ENCODE measurements at places on chromosomes 2 and 18.
A peak's percentile ranks its signal among the peaks of the same experiment; 100 is the strongest.

DNA sequence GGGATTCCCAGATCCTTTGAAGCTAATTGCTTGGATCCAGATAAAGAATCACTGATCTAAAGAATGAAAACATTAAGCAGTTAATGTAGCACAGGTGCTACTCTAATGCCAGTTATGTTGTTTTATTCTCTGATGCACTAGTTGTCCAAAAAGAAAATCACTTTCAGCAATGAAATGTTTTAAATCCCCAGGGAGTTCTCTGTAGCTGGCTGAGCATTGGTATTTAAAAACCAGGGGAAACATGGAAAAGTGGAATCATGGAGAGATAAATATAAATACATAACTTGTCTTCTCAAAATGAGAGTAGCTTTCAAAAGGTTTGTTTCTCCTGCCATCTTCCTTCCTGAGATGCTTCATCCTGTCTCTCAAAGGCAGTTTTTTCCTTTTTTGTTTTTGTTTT lies 37.7 kb downstream of the CD302 start:
- no peak for DNase-seq

DNA sequence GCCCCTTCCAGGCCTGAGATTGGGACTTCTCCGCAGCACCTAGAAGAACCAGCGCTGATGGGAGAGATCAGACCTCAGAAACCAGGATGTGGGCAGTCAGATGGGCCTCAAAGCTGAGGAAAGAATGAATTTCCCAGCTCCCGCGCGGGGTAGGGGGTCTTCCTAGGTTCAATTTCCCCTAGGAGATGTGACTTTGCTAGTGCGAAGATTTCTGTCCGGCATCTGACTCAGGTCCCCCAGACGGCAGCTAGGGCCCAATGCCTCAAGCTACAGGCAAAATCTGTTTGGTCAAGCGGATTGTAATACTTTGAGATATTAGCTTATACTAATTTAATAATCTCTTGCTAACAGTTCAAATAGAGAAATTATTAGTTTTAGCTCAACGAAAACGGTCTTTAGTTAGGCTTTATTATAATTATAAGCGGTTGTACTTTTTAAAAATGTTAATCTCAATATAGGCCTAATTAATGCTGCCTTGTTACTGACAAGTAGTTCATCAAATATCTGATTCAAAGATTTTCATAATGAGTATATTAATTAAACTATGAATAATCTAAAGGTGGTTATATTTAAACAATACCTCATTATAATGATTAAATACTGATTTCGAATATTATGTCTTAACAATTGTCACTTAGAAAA lies 5.8 kb downstream of the DLX1 start:
- DNase-seq: no peak

DNA sequence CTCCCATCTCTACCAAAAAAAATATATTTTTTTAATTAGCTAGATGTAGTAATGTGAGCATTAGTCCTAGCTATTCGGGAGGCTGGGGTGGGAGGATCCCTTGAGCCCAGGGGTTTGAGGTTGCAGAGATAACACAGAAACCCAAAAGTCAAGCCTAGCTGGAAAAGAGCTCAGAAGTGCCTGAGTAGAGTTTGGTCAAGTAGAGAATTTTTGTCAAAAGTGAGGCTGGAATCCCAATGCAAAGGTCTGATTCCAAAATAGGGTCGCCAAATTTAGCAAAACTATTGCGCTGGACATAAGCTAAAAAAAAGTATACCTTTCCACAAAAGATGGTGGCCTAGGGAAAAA lies 15.5 kb upstream of the MSH6 start:
- no peak for DNase-seq

DNA sequence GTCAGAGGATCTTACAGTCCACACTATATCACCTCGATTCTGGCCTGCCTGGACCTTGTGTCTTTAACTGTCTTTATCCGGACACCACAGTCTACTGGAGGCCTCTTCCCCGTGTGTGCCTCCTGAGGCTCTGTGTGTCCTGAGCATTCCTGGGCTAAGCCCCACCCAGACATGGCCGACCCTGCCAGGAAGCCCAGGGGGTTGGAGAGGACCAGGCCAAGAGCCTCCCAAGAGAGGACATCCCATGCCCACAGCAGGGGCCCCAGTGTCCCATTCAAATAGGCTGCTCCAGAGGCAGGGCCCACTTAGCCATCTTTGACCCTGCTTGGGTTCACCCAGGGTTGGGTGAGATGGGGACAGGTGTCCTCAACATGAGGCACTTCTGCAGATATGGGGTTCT lies 84.7 kb upstream of the OTOS start:
- DNase-seq: no peak

DNA sequence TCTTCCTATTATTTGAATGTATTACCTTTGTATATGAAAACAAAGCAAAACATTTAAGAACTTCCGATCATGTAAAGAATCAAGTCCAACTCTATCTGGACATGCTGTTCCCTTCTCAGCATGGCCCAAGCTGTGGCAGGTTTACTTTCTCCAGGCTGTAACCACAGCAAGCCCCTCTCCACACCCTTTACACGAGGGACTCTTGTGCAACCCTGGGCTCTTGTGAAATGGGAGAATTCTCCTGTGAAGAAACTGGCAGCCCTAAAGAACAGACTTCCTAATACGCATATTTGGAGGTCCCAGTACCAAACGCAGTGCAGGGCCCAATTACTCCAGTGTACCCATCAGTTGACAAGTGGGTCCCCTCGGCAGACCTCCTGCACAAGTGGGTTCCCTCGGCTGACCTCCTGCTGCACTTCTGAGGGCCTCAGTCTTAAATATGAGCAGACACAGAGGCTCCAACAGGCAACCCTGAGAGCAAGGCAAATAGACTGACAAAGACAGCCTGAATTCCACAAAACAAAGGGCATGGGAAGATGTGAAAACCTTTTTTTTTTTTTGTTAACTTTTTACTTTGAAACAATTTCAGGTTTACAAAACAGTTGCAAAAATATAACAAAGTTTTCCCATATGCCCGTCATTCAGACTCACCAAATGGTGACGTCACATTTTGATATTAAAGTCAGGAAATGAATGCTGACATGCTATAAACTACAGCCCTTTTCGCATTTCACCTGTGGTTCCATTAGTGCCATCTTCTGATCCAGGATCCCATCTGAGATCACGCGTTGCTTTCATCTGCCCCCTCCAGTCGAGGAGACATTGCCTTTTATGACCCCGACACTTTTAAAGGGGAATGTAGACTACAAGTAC lies 78.2 kb downstream of the FBXO15 start:
- no peak for DNase-seq

- DNase-seq: peak; percentile 15
Observed at GRCh38 chr2:190088917-190089316, 26.4 kb upstream of the MSTN start.

DNA sequence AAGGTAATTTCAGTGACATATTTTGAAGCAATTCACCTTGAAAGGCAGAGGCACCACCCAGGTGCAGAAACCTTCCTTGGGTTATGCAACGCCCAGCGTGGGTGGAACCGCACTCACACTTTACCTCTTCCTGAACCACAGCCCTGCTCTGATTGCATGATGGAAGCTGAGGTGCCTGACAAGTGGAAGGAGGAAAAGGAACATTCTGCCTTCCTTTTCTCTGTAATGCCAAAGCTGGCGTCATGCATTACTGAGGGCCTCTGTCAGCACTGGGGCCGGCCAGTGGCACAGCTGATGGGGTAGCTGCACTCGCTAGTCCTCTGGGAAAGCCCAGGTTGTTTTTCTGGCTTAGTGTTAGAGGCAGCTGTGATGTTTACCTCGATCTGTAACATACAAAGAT lies 266.5 kb downstream of the NEDD4L start:
- DNase-seq: no peak

DNA sequence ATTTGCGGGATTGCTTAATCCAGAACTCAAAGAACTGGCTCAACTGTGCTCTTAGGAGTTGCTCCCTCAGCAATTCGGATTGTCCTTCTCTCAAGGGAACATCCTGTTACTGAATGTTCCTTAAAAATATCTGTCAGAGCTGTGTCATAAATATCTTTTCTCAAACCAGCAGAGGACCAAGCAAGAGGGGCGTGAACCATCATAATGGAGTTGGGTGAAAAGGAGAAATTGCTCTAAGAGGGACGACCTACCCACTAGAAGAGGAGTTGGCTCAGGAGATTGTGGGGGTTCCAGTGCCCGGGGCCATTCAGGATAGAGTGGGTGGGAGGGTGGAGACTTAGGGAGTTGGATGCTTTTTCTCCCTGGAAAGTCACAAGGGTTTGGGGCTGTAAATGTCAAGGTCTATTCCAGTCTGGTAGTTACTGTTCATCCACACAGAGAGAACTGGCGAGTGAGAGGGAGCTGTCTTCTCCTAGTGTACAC lies 59.5 kb downstream of the MERTK start:
- no peak for DNase-seq

- no peak for DNase-seq
Observed at GRCh38 chr2:163799807-163800206, 64.0 kb upstream of the FIGN start.

DNA sequence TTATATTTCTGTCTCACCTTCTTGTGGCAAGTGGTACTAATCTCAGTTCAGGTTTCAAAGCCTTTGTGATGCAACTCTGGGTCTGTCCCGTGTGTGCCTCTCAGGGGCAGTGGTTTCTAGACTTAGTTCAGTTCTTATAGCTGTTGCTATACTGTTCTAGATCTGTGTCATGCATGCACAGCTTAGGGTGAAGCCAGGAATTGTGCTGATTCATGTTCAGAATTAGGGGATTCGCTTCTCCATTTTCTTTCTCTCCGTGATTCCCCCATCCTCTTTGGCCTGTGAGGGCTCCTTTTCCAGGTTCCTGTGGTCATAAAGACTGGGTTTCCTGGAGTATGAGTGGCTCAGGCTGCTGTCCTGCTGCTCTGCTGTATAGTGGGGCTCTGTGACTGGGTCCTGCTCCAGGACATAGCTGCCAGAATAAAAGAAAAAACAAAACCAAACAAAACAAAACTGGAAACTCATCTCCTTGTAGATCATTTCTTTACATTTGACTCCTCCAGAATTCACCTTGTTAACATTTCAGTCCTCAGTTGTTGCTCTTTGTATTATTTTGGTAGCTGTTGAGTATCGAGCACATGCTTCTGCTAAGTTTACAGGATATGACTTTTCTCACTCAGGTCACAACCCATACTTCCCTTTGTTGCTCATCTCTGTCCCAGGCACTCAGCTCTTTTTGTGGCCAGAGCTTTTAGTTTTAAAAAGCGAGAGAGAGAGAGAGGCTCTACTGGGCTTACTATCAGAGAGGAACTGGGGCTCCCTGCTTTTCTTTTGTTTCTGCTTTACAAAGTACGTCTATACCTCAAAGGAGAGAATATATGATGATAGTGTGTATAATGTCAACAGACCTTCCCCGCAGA lies 34.2 kb downstream of the CERS6 start:
- peak; percentile 6 for DNase-seq

DNA sequence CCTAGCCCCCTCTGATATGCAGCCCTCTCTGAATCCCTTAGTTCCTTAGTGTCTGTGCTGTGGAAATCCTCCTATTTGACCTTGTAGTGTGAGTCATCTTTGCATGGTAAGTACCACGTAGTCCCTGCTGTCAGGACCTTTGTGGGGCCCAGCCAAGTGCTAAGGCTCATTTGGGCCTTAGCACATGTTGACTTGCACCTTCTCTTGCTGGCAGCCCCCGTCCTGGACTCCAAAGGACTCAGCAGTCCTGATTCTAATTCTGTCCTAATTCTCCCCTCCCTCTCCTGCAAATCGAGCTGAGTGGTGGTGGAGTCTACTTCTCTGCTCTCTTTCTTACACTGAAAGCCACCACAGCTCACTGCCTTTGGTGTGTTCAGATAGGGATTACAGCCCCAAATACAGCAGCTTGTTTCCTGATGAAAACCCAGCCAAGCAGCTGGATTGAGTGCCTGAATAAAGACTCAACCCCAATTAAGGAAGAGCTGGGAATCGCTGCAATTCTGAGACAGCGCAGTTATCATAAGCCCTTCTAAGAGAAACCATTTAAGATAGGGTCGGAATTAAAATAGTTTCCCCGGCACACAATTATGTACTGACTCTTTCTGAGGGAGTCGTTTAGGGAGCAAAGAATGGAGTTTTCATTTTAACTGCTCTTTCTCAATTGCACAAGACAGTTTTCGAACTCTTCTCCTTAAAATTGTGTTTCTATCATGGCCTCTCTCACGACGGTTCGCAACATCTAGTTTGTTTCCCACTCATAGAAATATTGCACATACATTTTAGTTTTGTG lies 215.6 kb upstream of the TNP1 start:
- no peak for DNase-seq

DNA sequence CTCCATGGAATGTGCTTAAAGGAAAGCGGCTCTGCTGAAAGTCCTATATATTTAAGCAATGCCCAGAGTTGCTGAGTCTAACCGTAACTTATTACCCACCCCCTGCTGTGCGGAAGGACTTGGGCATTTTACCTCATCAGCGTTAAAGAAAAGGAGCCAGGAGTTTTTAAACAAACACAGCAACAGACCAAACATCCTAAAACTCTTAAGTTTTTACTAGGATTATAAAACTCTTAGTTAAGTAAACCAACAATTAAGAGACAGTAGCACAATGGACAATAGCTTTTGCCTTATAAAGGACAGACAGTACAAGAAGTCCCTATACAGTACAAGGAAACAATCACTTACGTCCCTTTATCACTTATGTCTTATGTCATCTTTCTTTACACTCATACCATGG lies 90.2 kb downstream of the ZNF521 start:
- no peak for DNase-seq

- no peak for DNase-seq
Observed at GRCh38 chr2:12451726-12452125, 265.0 kb upstream of the TRIB2 start.

DNA sequence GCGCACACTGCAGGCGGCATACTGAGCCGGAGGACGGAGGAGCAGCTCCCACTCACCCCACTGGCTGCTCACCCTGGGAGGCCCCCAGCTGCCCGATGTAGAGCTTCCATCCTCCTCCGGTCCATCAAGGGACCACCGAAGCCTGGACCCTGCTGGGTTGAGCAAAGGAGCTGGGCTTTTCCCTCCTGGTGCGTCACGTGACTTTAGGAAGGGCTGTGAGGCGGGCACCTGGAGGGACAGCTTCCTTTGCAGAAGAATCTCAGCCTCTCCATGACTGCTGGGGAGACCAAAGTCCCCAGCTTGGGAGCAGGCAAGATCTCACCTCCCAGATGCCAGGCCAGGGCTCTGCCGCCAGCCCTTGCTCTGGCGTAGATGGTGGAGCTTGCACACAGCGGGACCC lies 102.7 kb downstream of the TWIST2 start:
- no peak for DNase-seq

- no peak for DNase-seq
Observed at GRCh38 chr18:61831071-61831470, 61.7 kb downstream of the RNF152 start.
